ENCODE measurements at places on chromosomes 1 and 21. TPM values are rescaled to one million over a fixed set of nuclear protein-coding genes. Genes with fewer than 3 reads are reported as not detected.

The LCE1D gene
- total RNA-seq: not detected

- no peak for DNase-seq
Measured at GRCh38 chr1:29502225-29502910, 266.0 kb downstream of the PTPRU start.

The KRTAP11-1 gene
- not detected for total RNA-seq

DNA sequence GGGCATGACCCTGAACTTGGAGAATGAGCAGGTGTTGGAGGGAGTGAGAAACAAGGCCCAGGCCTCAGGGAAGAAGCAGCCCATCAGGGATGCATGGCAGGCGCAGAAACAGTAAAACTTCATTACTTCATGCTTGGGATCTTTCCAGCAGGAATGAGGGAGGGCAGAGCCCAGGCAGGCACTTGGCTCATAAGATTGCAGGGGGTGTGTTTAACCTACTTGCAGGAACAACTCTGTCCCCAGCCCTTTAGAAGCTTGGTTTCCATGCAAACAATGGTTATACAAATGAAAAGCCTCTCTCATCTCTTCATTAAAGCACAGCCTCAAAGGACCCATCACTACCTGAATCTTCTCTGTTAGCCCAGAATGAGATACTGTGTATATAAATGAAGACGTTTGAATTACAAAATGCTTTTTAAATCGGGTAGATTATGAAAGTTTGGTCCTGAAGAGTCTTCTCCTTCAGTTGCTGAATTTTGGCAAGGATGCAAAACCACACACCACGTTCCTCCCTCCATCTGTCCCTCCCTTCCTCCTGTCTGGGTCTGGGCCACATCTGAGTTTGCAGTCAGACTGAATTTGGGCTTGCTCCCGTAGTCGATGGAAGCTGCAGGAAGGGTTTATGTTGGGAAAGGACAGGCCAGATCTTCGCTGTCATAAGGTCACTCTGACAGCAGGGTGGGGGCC, 154.4 kb upstream of the KLHDC7A start:
- no peak for DNase-seq

- DNase-seq: peak; percentile 70
Measured at GRCh38 chr1:16116002-16116401, 39.9 kb downstream of the EPHA2 start.

DNA sequence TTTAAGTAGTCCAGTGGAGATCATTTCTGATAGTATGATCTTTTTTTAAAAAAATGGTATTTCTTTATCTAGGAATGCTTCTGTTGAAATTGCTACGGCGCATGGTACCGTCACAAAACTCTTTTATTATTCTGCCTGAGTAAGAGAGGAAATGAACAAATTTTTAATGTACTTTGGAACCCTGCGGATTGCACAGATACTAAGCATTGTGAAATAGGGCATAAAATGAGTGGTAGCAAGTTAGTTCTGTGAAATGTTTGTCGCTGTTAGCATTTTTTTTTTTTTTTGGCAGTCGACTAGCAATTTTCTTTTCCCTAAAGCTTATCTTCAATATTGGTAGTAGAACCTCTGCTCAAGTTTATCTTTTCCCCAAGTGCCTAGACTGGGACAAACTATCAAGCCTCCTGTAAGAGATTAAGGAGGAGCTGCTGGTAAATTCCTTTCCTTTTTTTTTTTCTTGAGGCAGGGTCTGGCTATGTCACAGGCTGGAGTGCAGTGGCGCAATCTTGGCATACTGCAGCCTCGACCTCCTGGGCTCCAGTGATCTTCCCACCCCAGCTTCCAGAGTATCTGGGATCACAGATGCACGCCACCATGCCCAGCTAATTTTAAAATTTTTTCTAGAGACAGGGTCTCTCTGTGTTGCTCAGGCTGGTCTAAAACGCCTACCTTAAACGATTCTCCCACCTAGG, 2.2 kb downstream of the ITSN1 start:
- DNase-seq: no peak

The C1orf141 gene
- not detected for total RNA-seq

The SPRR1A gene
- total RNA-seq: not detected

The KCNA3 gene
- total RNA-seq: 2.7 TPM

GRCh38 chr1:223815865-223816264, 29.9 kb downstream of the TP53BP2 start:
- DNase-seq: no peak

DNA sequence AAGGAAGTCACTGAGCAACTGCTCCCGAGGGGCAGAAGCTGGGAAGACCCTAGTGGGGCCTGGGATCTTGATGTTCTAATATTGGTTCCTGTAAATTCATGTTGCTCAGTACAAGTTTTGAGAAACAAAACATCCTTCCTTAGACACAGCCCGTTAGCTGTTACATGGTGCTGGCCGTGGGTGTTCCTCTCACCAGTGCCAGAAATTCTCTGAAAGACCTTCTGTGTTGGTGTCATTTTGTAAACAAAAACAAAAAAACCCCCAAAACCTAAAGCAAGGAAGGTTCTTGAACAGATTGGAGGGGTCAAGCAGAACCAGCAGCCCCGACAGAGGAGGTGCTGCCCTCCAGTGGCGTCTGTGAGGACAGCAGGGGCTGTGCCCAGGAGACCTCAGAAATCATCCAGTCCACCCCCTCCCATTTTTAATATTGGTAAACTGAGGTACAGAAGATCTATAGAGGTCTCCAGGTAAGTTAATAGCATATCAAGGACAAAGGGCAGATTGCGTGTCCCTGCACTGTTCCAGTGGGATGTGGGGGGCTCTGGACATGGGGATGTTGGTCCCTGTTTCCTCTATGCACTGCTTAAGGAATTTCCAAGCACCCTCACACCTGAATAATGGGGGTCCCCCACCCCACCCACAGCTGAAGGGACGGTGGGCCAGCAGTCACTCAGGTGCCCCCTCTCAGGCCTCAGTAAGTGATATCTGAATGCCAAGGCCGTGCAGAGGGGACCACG, 38.2 kb downstream of the SLC2A7 start:
- peak; percentile 80 for DNase-seq

DNA sequence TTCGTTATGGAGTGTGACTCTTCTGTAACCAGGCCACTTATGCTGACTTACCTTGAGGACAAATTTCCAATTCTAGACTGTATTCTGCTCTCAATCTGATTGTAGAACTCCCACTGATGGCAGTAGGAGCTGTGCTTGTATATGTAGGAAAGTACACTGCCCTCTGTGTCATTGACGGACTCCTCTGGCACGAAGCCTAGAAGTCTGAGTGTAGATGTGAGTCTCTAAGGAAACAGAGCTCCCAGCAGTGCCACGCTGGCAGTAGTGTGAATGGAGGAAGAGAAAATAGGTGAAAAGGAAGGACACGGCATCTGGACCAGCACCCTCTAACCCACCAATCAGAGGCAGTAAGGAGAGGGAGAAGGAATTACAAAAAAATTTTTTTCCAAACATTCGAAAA, 130.4 kb upstream of the ADGRL2 start:
- DNase-seq: no peak

GRCh38 chr21:20822666-20823065, 175.5 kb upstream of the NCAM2 start:
- DNase-seq: no peak

DNA sequence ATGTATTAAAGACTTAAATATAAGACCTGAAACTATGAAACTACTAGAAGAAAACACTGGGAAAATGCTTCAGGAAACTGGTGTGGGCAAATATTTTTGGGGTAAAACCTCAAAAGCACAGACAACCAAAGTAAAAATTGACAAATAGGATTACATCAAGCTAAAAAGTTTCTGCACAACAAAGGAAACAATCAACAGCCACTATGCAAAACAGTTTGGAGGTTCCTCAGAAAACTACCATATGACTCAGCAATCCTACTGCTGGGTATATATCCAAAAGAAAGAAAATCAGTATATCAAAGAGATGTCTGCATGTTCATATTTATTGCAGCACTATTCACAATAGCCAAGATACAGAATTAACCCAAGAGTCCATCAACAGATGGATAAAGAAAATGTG, 17.1 kb downstream of the TSHB start:
- DNase-seq: no peak

The S100A7A gene
- total RNA-seq: not detected

DNA sequence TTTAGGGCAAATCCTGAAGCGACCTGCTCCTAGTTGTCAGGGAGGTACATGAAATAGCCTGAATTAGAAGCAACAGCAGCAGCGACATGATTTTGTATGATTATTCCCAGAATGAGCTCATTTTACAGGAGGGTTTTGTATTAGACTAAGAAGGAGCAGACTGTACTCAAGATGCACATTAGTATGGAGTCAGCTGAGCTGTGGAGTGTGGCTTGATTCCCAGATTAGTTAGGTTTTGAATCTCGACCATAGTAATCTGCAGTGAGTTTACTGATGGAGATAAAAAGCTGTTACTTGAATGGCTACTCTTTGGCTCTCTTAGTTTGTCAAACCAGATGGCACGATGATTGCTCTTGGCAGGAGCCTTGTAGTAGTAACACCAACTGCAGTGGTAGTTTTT, 143.1 kb downstream of the PHTF1 start:
- no peak for DNase-seq

- DNase-seq: no peak
Measured at GRCh38 chr1:49208712-49209111, 432.0 kb upstream of the BEND5 start.

- no peak for DNase-seq
Measured at GRCh38 chr1:94117259-94117851, 3.6 kb downstream of the ABCA4 start.

DNA sequence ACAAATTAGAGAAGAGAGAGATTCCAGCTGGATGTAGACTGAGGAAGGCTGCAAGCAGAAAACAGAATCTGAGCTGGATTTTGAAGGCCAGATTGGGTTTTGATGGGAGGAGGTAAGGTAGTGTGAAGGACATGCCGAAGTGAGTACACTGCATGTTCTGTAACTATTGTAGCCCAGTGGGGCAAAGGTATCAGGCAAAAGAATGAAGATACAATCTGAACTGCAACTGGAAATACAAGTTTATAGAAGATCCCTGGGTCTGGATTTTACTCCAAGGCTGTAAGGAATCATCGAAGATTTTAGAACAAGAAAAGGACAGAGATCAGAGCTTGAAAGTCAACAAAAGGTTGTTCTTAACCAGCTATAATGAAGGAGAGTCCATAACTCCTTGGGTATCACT, 382.0 kb downstream of the KCNH1 start:
- no peak for DNase-seq

The ERICH3 gene
- 1.9 TPM for total RNA-seq

The UTS2 gene
- total RNA-seq: not detected

DNA sequence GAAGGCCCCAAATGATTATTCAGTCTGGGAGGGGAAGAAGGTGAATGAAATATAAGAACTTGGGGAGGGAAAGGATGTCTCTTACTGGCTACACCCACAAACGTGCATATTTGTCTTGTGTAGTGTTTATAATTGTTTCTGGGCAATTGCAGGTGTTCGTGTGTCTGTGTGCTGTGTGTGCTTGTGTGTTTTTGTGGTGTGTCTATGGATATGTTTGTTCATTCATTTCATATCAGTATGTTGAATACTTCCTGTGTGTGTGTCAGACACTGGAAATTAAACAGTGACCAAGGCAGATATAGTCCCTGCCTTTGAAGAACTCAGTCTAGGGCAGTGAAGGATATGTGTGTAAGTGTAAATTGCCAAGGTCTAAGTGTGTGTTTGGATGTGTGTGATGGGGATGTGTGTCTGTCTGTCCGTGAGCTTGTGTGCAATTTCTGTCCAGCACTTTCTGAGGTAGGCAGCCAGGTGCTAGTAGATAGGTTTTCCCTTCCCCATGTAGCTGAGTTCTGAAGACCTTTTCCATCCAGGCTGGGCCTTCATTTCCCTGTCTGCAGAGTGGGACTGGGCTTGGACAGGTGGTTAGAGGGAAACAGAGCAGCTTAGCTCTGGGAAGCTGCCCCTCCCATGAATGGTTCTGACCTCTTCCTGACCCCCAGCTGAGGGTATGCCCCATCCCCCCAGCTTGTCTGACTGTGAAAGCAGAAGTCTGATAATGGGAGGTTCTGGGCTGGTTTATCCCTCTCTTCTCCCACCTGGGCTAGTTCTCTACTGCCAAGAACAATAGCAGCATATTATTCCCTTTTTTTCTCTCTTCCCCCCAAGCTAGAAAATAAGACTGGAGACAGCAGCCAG, 3.8 kb downstream of the AGO1 start:
- DNase-seq: peak; percentile 33

DNA sequence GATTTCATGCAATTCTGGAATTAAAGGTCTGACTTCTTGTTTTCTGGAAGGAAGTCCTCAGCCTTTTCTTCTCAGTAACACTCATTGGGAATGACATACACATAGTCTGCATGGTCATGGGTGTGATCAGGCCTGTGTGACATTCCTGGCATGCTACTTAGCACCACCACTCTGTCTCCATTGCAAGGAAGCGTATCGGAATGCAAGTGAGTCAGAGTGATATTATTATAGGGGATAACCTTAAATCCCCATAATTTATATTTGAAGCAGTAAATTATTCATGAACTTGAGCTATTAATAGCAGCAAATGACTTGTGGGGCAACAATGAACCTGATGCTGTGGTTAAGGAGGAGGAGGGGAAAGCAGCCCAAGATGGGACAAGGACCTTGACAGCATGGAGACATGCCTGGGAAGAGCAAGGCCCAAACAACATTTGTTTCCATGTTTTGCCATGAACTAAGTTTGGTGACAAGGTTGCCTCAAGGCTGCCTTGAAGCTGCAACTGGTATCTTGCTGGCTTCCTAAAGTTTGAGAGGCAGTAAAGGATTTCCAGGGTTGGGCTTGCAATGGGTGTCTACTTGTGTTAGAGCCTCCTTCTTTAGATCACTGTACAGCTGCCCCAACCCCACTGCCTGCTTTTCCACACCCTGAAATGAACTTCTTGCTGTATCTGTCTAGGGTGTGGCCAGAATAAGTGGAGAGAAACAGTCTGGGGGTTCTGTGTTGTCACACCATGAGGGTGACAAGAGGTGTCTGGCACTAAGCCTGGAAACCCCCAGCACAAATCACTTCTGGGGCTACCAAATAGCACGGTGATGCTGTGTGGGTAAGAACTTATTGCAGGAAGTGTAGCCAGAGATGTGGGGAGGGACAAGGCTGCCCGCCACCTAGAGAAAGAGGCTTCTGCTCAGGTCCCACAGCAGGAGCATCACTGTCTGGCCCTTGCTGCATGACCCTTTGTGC, 4.6 kb downstream of the MAB21L3 start:
- no peak for DNase-seq

DNA sequence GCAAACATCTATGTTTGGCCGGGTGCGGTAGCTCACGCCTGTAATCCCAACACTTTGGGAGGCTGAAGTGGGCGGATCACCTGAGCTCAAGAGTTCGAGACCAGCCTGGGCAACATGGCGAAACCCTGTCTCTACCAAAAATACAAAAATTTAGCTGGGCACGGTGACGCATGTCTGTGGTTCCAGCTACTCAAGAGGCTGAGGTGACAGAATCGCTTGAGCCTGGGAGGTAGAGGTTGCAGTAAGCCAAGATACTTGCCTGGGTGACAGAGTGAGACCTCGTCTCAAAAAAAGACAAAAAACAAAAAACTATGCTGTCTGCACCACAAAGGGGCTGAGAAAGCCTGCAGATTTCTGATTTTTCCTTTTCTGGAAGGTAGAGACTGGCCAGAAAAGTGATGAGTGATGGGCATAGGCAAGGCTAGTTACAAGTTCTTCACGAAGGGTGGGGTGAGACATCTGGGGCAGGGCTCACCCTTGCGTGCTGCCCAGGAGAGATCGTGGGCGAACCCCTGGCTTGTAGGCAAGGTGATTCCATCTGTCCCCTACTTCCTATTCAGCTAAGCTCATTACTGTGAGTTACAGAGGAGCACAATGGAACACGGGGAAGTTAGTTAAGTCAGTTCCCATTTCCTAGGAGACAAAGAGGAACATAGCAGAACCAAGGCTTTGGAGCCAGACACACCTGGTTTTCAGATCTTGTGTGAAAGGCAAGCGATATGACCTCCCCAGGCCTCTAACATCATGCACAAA, 3.2 kb downstream of the SLC2A1 start:
- no peak for DNase-seq

Data from glutamatergic neuron (in vitro differentiated cells).